Activated CD4-positive, alpha-beta memory T cell treated with anti-CD3 and anti-CD28 coated beads for 36 hours (primary cell): ENCODE measurements at places on chromosomes 2 and 18. TPM values are rescaled to one million over a fixed set of nuclear protein-coding genes. Genes with fewer than 3 reads are reported as not detected.

- no peak overlapping the region for H3K4me3 ChIP-seq
- no peaks in the 10 kb centered on the region for H3K36me3 ChIP-seq
- no peak overlapping the region for H3K27ac ChIP-seq
- no peak for DNase-seq
These were observed 102.8 kb downstream of the ZNF385B start for GRCh38 chr2:179758636-179759035.

DNA sequence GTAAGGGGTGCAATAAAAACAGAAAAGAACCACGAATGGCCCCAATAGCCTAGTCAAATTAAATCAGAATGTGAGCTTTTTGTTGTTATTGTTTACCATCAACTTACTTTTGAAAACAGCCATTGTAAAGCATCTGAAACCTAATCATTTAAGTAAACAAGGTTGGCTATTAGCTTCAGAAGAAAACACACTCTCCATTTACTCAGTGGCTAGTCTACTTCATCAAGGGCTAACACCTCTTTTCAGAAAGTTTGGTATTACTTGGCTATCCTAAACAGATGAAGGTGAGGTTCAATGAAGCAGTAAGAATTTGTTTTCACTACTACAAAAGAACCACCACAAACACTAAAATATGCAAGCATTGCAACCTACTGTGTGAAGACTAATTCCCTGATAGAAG is 398.0 kb downstream of the CDH2 start:
- no peaks in the 10 kb centered on the region for H3K36me3 ChIP-seq
- no peak overlapping the region for H3K4me3 ChIP-seq
- no peaks in the 10 kb centered on the region for H3K4me1 ChIP-seq
- DNase-seq, result no peak
- H3K27ac ChIP-seq, result no peak overlapping the region

- no peaks in the 10 kb centered on the region for H3K27me3 ChIP-seq
- no peak overlapping the region for H3K27ac ChIP-seq
- no peak overlapping the region for H3K4me3 ChIP-seq
- no peak for DNase-seq
- H3K4me1 ChIP-seq, result no peaks in the 10 kb centered on the region
These were observed 545.0 kb upstream of the ZNF804A start for GRCh38 chr2:184053326-184053725.

GRCh38 chr2:29278966-29279365 is 163.8 kb downstream of the CLIP4 start:
- H3K36me3 ChIP-seq, result no peaks in the 10 kb centered on the region
- no peak overlapping the region for H3K4me3 ChIP-seq
- no peak for DNase-seq
- no peak overlapping the region for H3K27ac ChIP-seq

DNA sequence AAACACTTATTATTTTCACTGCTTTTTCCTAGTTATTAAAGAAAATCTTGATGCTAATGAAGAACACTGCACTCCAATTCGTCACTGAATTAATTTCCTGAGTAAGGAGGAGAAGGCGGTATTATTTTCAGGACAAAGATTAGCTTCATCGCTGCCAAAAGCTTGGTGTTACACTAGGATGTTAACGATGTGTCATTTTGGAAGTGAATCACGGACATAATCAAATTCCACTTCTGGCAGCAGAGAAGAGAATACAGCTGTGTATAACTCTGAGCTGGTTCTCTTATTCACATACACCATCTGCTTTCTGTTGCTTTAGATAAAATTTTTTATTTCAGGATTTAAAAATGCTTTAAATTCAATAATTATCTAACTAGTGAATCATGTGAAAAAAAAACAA is 74.1 kb downstream of the SCG2 start:
- H3K27me3 ChIP-seq, result no peaks in the 10 kb centered on the region
- H3K36me3 ChIP-seq, result no peaks in the 10 kb centered on the region
- H3K4me1 ChIP-seq, result no peaks in the 10 kb centered on the region
- DNase-seq, result no peak
- no peak overlapping the region for H3K27ac ChIP-seq

DNA sequence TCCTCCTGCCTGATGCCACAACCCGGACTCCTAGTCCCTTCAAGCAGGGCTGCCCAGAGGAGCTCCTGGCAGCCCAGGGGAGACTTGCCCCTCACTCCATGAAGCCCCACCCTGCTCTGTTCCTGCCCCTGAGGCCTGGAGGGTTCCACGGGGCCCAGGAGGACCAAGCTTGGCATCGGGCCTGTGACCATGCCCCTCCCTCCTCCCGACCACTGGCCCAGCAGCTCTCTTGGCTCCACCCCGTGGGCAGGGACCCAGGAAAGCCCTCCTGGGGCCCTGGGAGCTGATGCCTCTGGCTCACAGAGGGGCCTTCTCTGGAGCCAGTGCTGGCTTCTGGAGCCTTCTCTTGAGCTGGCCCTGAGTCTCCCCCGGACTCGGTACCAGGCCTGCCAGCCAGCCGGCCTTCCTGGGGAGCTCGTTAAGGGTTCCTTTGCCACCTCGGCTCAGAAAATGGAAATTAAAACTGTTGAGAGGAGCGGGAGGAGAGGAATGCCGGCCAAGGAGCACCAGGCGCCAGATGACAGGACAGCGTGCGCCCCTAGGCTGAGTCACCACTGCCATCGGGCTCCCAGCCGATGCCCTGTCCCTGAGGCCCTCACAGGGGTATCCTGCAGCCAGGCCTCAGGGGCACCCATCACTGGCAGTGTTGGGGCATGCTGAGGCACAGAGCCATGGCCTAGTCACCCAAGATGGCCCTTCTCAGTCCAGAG is 40.6 kb upstream of the SNED1 start:
- no peaks in the 10 kb centered on the region for H3K27me3 ChIP-seq
- peak; percentile 1 for DNase-seq
- H3K27ac ChIP-seq, result no peak overlapping the region
- H3K36me3 ChIP-seq, result no peaks in the 10 kb centered on the region
- no peak overlapping the region for H3K4me3 ChIP-seq

GRCh38 chr2:207048416-207048815 is 109.1 kb downstream of the CPO start:
- H3K4me3 ChIP-seq, result no peak overlapping the region
- H3K27ac ChIP-seq, result no peak overlapping the region
- no peaks in the 10 kb centered on the region for H3K36me3 ChIP-seq
- H3K4me1 ChIP-seq, result peaks cover 12% of the 10 kb centered on the region
- H3K27me3 ChIP-seq, result no peaks in the 10 kb centered on the region

Gene ARHGAP28
- total RNA-seq, result not detected

Gene ABCG8
- total RNA-seq, result not detected

Gene LGALSL
- total RNA-seq, result 1.3 TPM

Gene VWC2L
- not detected for total RNA-seq

GRCh38 chr2:240990726-240991377 is 7.6 kb upstream of the SNED1 start:
- no peaks in the 10 kb centered on the region for H3K36me3 ChIP-seq
- H3K27me3 ChIP-seq, result peaks cover 2% of the 10 kb centered on the region
- no peak for DNase-seq
- no peaks in the 10 kb centered on the region for H3K4me1 ChIP-seq
- H3K4me3 ChIP-seq, result no peak overlapping the region

Gene SERPINB4
- not detected for total RNA-seq

GRCh38 chr2:8647462-8647857 is 34.4 kb upstream of the ID2 start:
- no peak overlapping the region for H3K4me3 ChIP-seq
- no peaks in the 10 kb centered on the region for H3K4me1 ChIP-seq
- DNase-seq, result no peak
- no peaks in the 10 kb centered on the region for H3K27me3 ChIP-seq
- no peak overlapping the region for H3K27ac ChIP-seq

Gene ANKRD23
- 5.8 TPM for total RNA-seq

GRCh38 chr2:71223767-71224333 is 3.1 kb downstream of the PAIP2B start:
- H3K4me3 ChIP-seq, result no peak overlapping the region
- no peaks in the 10 kb centered on the region for H3K36me3 ChIP-seq
- DNase-seq, result peak; percentile 12
- H3K4me1 ChIP-seq, result peaks cover 10% of the 10 kb centered on the region

Gene CRYGD
- not detected for total RNA-seq

- H3K27me3 ChIP-seq, result no peaks in the 10 kb centered on the region
- no peak overlapping the region for H3K27ac ChIP-seq
- DNase-seq, result no peak
These were observed 31.4 kb downstream of the INO80C start for GRCh38 chr18:35466334-35466733.

DNA sequence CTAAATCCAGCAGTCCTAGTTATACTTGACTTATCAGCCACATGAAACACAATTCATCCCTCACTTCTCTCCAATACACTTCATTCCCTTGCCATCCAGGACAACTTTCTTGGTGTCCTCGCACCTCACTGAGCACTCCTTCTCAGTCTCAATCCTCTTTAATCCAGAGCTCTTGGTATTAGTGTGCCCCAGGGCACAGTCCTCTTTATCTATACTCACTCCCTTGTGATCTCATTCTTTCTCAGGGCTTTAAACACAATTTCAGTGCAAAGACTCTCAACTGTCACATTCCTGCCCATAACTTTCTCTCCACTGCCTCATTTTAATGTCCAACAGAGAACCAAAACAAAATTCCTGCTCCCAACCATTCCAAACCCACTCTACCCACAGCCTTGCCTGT is 60.8 kb upstream of the SPOPL start:
- DNase-seq, result no peak
- H3K4me3 ChIP-seq, result no peak overlapping the region
- no peaks in the 10 kb centered on the region for H3K27me3 ChIP-seq
- H3K4me1 ChIP-seq, result no peaks in the 10 kb centered on the region

DNA sequence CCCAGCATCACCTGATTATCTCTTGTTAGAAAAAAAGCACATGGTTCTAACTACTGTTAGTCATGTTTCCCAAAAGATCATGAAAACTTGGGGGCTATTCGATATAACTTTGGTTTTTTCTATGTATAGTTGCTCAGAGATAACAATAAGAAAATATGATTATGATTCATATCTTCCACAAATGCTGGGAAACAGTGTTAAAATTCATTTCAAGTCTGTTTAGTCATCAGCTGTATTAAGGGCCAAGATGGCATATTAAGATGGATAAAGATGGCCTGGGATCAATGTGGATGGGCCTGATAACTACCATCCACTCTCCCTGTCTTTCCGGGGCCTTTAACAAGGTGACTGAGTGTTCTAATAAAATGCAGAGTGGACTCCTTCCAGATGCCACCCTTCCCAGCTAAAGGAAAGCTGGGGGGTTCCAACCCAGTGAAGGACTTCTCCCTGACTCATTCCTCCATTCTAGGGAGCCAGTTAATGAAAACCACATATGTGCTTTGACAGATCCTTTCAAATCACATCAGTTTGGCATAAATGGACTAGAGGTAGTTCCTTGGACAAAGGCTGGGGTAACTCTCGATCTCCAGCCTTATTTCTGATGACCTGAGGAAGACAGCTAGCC is 221.6 kb downstream of the VAPA start:
- peaks cover 21% of the 10 kb centered on the region for H3K27me3 ChIP-seq
- H3K4me3 ChIP-seq, result no peak overlapping the region
- no peaks in the 10 kb centered on the region for H3K4me1 ChIP-seq
- no peak for DNase-seq
- H3K27ac ChIP-seq, result no peak overlapping the region

- H3K4me1 ChIP-seq, result no peaks in the 10 kb centered on the region
- peaks cover 7% of the 10 kb centered on the region for H3K27me3 ChIP-seq
- H3K36me3 ChIP-seq, result no peaks in the 10 kb centered on the region
- no peak overlapping the region for H3K4me3 ChIP-seq
- H3K27ac ChIP-seq, result no peak overlapping the region
These were observed 69.9 kb upstream of the MMADHC start for GRCh38 chr2:149657401-149658040.

DNA sequence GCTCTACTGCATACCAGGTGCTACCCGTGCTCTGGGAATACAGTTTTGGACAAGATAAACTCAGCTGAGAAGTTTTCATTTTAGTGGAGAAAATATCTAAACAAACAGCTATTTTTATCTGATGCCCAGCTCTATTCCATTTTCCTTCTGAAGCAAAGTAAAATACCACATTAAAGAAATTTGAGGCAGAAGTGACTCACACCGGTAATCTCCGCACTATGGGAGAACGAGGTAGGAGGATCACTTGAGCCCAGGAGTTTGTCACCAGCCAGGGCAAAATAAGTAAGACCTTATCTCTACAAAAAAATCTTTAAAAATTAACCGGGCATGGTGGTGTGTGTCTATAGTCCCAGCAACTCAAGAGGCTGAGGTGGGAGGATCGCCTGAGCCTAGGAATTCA is 416.2 kb upstream of the LYPD1 start:
- no peaks in the 10 kb centered on the region for H3K36me3 ChIP-seq
- no peaks in the 10 kb centered on the region for H3K4me1 ChIP-seq
- DNase-seq, result no peak
